HL-60 (cell line): ENCODE measurements at places on chromosomes 11 and 22.

GRCh38 chr11:123450623-123451022, 20.6 kb downstream of the GRAMD1B start:
- DNase-seq = no peak

DNA sequence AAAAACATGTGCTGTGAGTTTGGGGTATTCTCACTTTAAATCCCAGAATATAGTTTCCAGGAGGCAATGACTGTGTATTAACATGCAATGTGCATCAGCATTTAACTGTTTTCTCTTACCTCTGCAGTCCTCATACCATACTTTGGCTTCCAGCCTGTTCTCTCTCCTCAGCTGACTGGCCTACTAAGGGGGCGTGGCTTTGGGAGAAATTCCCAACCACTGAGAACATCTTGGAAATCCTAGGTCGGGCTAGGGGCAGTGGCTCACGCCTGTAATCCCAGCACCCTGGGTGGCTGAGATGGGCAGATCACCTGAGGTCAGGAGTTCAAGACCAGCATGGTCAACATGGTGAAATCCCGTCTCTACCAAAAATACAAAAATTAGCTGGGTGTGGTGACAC, 13.5 kb upstream of the ZC3H12C start:
- DNase-seq = no peak

- DNase-seq = no peak
Measured at GRCh38 chr11:12893787-12894672, 115.1 kb upstream of the RASSF10 start.

DNA sequence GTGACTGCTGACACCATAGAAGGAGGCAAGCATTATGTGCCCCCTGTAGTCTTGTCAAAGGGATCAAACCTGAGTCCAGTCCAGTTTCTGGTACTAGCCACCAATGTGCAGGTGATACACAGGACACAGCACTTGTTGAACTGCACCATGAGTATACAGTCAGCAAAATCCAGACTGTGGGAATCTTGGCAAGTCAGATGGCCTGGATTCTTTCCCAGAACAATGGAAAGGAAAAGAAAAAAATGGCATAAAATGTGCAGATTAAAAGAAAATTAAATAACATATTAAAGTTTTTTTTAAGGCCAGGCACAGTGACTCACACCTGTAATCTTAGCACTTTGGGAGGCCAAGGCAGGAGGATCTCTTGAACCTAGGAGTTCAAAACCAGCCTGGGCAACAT, 16.8 kb downstream of the CRY2 start:
- no peak for DNase-seq

DNA sequence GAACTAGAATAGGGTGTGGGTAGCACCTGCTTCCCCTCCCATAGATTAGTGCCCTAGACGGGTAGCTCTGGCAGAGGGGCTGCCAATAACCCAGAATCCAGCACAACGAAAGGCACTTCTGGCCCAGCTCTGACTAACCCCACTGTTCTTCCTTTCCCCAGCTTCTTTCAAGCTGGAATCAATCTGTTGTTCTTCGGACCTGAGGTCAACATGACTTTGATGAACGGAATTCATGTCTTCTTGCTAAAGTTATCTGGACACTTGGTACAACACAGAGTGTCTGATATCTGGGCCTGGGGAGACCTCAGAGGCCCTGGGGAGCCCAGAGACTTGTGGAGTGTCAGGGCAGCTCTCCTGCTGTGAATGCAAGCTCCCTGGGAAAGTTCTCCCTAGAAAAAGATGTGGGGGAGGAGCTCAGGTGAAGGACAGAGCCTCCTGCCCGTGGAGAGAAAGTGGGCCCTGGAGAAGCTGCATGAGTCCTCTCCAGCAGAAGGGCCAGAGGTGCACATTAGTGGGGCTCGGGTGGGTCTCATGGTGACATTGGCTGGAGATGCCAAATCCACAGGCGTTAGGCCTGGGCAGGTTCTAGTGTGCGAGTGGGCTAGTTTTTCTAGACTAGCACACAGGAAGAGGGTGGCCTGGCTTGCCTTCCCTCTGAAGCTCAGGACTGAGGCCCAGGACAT, 6.3 kb downstream of the KCNJ11 start:
- DNase-seq = no peak

- DNase-seq = no peak
Measured at GRCh38 chr11:78717041-78717440, 142.4 kb upstream of the NARS2 start.

DNA sequence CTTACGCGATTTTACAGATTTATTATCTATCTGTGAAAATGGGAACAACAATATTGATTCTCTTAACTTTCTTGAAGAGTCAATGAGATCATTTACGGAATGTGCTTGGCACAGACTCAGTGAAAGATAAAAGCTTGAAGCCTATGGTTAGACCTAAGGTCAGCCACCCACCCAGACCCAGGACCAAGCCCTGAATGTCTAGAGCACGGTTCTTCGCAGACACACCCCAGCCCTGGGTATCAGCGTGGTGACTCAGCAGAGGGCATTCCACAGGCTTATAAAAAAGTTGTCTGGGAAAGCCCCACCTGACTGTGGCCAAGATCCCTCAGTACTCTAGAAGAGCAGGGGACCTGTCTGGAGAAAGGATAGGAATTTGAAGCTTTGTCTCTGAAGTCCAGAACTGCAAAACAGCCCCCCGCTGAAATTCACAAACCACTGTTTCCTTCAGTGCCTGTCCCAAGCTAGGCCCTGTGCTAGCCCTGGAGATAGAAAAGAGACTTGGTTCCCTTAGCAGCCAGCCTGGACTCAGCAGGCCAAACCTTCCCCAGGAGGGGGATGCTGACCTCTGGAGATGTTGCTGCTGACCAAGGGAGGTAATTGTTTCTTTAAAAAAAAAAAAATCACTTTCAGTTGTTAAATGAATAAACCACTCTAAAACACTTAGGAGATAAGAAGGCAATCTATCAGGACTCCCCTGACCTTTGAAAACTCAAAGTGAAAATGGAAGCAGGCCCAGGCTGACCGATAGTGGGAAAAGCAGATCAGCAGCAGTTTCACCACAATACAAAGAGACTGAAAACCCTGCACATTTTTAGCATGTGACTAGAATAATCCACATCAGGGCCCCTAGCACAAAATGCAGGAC, 114.0 kb downstream of the ABTB2 start:
- DNase-seq = no peak

- DNase-seq = no peak
Measured at GRCh38 chr11:57772562-57772961, 11.0 kb downstream of the CTNND1 start.

- DNase-seq = no peak
Measured at GRCh38 chr11:706957-707816, 1.2 kb downstream of the EPS8L2 start.

DNA sequence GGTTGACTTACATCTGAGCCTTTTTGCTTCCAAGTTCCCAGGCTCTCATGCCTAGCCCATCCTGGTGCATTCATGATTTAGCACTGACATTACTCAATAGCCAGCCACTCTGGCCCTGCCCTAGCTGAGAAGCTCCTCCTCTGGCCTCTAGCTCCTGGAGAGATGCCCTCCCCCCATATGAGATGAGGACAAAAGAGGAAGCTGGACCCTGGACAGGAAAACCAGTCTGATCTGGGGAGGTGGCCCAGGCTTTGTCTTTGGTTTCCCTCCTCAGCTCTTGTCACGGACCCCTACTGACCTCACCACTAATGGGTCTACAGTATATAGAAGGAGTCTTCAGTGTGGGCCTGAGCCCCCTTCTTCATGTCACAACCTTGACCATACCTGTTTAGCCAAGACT, 3.0 kb downstream of the RHOG start:
- peak; percentile 98 for DNase-seq

DNA sequence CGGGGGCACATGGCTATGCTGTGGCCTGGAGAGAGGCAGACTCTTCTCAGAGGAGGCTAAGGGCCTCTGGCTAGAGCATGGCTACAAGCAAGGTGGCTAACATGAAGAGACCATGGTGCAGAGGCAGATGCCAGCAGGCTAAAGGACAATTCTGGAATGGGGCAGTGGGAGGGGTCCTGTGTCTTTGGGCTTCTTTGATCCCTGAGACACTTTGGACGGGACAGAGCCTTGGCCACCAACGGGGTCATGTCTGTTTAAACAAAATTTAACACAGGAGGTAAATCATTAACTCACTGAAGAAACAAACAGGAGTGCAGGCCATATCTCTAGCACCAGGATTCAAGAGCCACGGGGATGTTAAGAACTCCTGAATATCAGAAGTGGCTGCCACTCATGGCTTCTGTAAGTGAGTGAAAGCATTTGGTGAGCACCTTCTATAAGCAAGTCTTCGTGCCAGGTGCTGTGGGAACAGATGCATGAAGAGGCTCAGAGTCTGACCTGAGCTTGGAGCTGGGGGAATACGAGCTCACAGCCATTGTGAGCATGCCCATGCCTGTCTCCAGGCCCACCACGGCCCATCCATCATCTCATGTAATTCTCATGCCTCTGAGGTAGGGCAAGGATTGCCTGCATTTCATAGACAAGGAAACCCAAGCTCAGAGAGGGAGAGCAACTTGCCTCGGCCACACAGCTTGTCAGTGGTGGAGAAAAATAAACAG, 18.3 kb upstream of the ZNRF3 start:
- DNase-seq = no peak

DNA sequence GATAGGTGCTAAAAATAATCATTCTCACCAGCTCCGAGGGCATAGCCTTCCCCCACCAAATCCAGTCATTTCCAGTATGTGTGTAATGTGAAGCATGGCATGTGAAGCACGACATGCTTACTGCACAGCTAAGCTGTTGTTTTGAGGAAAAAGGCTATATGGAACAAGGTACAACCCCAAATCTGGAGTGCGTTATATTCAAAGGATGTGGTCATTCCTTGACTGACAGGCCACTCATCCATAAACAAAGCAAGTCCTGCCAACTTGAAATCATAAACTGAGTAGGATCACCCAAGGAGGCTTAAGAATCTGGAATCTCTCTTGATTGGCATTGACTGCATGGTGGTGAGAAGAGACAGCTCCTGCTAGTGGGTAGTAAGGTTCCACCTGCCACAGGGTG, 3.7 kb downstream of the MAP6 start:
- DNase-seq = no peak
